Activated T-cell treated with anti-CD3 and anti-CD28 coated beads for 4 hours (primary cell): ENCODE measurements at places on chromosomes 13 and 19.

GRCh38 chr19:57664269-57665127, 4.2 kb upstream of the ZSCAN4 start:
- DNase-seq: no peak

- DNase-seq: no peak
These were observed 26.3 kb upstream of the KCTD12 start for GRCh38 chr13:76912476-76912875.

- DNase-seq: no peak
These were observed 283.9 kb downstream of the KLF12 start for GRCh38 chr13:73850104-73850873.

DNA sequence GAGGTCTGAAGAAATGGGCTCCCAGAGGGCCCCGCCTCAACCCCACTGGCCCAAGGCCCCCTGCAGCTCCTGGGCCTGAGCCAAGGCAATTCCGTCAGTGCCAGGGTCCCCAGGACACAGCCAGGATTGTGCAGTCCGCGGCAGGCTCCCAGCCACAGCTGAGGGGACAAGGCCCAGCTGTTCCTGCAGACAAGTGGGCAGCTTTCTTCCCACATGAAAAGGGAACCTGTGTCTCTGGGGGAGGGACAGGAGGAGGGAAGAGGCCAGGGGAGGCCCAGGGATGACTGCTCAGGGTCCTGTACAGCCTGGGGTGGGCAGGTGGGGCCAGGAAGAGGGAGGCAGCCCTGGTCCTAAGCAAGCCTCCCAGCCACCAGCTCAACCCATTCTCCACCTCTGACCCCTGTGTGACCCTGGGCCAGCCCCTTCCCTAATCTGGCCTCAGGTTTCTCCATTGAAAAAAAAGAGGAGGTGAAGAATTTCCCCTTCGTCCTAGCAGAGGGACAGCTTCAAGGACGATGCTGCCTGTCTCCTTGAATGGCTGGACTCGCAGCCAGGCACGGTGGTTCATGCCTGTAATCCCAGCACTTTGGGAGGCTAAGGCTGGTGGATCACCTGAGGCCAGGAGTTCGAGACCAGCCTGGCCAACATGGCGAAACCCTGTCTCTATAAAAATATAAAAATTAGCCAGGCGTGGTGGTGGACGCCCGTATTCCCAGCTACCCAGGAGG, 20.5 kb upstream of the VSTM2B start:
- no peak for DNase-seq

DNA sequence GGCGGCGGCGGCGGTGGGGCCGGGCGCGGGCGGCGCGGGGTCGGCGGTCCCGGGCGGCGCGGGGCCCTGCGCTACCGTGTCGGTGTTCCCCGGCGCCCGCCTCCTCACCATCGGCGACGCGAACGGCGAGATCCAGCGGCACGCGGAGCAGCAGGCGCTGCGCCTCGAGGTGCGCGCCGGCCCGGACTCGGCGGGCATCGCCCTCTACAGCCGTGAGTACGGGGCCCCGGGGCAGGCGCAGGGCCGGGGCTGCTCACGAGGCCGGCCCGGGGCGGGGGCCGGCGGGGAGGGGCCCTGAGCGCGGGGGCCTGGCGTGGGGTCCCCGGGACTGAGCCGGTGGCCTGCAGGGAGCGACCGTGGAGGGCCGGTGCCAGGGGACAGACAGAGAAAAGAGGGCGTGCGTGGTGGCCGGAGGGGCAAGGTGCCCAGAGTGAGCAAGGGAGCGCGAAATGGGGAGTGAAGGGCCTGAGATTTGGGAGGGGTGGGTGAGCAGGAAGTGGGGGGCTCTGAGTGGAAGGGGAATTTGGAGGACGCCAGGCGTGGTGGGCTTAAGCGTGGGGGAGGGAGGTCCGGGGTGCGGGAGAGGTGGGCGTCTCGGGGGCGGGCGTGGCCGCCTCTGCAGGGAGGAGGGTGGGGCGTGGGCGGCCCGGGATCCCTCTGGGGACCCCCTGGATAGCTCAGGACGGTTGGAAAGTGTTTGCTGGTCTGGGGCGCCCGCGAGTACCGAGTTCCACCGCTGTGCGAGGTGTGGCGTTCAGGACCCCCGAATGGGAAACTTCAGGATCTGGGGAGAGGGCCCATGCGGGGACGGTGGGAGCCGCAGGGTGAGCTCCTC, 575 bp downstream of the CARM1 start:
- peak; percentile 14 for DNase-seq

DNA sequence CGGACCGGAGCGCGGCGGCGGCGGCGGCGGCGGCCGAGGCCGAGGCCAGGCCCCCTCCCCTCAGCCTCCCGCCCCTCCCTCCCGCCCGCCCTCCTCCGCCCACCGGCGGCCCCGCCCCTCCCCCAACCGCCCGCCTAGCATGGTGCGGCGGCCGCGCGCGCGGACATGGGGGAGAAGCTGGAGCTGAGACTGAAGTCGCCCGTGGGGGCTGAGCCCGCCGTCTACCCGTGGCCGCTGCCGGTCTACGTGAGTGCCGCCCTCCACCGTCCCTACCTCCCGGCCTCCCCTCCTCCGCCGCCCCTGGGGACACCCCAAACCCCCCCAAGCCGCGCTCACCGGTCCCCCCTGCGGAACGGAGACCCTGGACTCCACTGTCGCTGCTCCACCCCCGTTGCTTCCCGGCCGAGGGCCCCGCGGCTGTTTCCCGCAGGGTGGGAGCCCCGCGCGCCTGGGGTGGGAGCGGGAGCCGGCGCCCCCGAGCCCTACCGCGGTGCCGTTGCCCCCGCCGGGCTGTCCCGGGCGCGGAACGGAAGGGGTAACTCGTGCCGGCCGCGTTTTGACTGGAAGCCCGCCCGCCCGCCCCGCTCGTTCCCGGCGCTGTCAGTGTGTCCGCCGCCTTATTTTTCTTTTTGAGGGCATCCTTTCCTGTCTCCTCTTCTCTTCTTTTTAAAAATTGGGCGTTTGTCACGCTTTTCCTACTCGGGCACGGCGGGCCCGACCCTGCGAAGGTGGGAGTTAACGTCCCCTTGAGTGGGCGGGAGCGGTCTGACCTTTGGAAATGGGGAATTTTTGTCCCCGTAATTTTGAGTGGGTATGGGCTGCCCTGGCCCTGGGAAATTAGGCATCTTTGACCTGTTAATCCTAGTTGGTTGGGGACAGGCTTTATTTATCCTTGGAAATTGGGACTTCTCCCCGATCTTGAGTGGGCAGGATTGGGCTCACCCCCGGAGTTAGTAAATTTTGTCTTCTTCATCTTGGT, 576 bp downstream of the DOT1L start:
- DNase-seq: no peak

DNA sequence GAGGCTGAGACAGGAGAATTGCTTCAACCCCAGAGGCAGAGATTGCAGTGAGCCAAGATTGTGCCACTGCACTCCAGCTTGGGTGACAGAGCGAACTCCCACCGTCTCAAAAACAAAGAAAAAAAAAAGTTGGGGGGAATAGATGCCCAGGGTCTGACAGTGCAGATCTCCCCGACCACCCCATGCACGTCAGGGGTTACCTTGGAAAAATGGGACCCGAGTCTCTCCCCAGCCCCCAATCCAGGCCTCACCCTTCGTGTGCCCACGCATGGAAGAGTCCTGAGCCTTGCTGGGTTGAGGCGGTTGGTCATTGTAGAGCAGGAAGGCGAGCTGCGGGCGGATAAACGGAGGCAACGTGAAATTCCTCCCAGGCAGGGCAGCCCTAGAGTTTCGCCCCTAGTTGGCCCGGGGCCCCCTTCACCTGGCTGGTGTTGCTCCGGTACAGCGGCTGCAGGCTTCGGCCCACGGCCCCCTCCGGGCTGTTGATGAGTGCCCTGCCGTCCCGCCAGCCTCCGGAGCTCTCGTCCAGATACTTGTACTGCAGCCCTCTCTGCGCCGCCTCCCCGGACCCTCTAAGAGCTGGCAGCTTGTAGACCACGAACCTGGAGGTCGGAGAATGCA, 588 bp downstream of the DNASE2 start:
- no peak for DNase-seq

- no peak for DNase-seq
These were observed 6.4 kb downstream of the POLR1D start for GRCh38 chr13:27628081-27628480.
